ENCODE measurements at places on chromosomes 16 and 17.

- DNase-seq, result no peak
Observed at GRCh38 chr17:65202844-65203571, 65.8 kb downstream of the RGS9 start.

- DNase-seq, result no peak
Observed at GRCh38 chr17:14352136-14352535, 51.3 kb downstream of the HS3ST3B1 start.

DNA sequence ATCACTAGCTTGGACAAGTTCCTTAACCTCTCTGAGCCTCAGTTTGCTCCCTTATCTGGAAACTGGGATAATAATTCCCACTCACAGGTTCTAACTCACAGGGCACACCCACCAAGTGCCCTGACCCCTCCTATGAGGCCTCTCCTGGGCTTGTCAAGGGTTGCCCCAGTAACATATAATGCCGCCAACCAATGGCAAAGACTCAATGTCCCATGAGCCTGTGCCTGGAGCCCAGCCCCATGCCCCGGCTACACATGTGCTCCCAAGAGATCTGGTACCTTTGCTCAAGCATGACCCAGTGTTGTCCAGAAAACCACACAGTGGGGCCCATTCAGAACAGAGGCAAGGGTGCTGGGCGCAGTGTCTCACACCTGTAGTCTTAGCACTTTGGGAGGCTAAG, 8.5 kb upstream of the FBXL19 start:
- DNase-seq, result no peak

- no peak for DNase-seq
Observed at GRCh38 chr16:23215435-23215834, 32.9 kb downstream of the SCNN1G start.

DNA sequence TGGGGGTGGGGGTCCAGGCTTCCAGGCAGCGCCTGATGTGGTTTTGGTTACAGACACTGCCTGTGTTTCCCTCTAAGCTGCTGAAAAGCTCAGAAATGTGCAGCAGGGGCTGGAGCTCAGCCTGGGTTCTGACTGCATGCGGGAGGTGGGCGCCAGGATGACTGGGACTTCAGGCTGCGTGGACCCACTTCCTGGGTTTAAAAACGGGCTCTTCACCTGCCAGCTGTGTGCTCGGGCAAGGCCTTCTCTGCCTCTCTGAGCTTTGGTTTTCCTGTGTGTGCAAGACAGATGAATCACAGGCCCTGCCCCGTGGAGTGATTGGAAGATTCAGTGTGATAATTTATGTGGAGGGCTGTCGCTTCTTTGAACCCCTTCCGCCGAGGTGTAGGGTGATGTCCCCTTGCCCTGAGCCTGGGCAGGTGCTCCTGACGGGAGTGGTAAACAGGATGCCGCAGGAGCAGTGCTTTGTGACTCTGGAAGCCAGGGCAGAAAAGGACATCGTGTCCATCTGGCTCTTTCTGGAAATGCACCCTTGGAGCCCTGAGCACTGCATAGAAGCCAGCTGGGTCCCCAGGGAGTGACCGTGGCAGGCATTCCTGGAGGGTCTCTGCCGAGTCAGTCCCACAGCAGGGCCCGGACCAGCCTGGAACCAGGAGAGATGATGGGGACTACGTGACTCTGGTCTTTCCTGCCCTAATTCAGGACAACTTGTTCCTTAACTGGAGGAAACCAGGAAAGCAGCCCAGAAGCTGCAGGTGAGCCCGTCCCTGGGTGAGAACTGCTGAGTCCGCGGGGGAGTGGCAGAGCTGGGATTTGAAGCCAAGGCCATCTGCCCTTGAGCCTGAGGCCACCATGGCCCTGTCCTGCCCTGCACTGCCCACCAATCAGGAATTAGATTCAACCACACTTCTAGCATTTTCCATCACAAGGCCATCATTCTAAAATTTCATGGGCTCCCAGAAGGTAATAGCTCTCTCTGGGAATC, 28.5 kb upstream of the SLC7A5 start:
- no peak for DNase-seq

DNA sequence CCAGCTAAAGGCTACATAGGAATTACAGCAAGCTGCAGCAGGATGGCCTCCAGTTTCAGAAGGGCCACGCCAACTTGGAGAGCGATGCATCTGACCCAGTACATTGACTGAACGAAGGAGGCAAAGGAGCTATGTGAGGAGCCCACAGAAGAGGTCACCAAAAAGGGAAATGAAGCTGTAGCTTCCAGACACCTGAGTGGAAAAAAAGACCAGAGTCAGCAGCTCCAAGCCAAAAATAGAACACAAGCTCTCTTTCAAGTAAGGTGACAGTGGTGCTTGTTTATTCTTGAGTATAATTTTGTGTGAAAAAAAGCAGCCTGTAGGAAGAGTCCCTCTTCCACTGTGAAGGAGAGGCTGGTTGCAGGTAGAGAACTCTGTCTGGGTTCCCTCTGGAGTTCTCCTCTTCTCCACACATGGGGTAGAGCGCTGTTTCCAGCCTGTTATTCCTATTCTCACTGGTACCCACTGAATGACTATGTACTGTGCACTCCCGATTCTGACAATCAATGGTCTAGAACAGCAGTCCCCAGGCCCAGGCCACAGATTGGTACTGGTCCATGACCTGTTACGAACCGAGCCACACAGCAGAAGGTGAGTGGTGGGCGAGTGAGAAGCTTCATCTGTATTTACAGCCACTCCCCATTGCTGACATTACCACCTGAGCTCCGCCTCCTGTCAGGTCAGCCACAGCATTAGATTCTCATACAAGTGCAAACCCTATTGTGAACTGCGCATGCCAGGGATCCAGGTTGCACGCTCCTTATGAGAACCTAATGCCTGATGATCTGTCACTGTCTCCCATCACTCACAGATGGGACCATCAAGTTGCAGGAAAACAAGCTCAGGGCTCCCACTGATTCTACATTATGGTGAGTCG, 15.1 kb downstream of the CCL4 start:
- no peak for DNase-seq

- DNase-seq, result no peak
Observed at GRCh38 chr17:58575511-58575910, 61.1 kb upstream of the MTMR4 start.

DNA sequence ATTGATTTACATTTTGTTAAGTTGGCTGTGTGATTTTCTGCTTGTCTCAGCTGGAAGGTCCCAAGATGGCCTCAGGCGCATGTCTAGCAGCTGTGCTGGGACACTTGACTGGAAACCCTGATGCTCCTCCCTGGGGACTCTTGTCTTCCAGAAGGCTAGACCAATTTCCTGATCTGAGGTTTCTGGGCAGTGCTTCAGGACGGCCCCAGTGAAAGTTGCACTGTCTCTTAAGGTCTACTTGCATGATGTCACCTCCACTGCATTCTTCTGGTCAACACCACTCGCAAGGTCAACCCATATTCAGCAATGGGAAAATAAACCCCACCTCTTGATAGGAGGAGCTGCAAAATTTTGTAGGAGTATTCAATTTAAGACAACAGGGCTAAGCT, 116.0 kb downstream of the SALL1 start:
- DNase-seq, result no peak

- DNase-seq, result no peak
Observed at GRCh38 chr17:81961087-81961511, at the start of gene NOTUM. Gene NOTUM, minus strand, starts transcription at chr17:81961187. Its CDS starts 278 bp downstream, at chr17:81960909.

DNA sequence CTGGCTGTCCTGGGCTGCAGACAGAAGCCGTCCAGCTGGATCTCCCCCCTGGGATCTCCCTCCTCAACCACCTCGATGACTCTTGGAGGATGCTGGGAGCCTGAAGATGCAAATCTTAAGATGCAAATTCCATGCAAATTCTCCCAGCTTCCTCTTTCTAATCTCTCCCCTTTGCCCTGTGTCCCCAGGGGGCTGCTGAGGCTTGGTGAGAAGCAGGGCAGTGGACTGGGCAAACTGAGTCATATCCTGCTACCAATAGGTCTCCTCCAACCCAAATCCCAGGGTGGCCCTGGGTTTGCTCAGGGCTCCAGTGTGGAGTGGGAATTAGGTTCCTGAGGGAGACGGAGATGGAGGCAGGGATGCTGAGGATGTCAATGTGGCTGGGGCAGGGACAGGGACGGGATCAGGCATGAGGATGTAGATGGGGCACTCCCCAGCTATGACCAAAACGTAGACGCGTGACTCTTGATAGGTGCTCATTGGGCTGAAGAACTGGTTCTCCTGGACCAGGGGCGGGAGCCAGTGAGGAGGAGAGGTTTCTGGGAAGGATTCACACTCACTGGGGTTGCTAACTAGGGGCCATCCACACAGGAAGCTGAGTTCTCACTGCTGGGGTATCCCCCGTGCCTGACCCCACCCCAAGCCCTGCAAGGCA, 3.6 kb upstream of the ALOX12B start:
- no peak for DNase-seq

GRCh38 chr17:2279707-2280106, 23.9 kb downstream of the SMG6 start:
- no peak for DNase-seq

DNA sequence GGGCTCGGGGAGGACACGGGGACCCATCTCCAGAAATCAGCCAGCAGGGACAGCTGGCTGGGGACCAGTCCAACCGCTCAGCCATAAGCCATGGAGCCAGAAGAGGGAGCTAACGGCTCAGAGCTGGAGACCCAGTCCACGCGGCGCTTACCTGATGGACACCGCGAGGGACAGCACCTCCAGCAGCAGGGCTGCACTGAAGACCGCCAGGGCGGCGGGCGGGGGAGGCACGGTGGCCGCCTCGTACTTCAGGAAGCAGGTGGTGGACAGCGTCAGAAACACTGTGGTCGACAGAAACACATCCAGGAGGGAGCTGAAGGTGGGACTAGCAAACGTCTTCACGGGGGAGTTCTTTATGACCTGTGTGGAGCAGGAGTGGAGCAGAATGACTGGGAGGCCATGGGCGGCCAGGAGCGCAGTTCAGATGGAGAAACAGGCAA, 102.6 kb upstream of the CREBBP start:
- no peak for DNase-seq

DNA sequence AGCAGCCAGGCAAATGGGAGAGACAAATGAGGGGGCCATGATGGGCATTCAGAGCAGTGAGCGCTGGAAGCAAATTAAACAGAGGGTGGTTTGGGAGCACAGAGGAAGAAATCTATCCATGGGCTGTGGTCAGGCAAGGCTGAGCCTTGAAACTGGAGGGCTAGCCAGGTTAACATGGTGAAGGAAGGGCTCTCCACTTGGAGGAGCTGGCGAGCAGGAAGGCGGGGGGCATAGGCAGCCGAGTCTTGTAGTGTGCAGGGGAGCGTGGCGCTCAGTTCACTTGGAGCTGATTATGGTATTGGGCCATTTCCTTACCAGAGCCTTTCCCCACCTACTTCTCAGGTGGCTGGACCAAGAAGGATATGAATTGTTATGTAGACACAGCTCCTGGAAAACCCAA, 189.7 kb downstream of the SNX29 start:
- no peak for DNase-seq

DNA sequence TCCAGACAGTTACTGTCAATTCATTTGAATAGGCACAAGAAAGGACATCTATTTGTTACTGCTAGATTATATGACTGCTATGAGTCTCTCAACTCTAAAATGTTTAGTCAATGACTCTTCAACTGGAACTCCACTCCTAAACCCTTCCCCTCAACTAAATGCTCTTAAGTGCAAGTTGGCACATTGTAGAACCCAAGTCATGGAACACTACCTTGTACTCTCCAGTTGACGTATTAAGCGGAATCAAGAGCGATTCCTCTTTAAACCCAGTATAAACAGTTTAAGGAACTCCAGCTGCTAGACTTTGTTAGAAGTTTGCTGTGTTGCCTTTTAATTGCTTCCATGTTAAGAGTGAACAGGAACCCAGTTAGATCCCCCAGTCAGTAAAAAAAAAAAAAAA, 44.6 kb downstream of the STH start:
- DNase-seq, result no peak

DNA sequence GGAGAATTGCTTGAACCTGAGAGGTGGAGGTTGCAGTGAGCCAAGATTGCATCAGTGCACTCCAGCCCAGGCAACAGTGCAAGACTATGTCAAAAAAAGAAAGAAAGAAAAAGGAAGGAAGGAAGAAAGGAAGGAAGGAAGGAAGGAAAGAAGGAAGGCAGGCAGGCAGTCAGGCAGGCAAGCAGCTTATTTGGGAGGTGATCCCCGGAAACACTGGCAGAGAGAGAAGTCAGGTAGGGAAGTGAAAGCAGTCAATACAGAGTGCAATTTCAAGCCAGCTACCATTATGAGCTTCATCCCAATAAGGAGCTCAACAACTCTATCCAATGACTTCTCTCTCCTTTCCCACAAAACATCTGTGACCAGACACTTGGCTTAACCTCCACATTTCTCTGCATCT, 83.0 kb upstream of the TBC1D3K start:
- no peak for DNase-seq

- no peak for DNase-seq
Observed at GRCh38 chr16:75908331-75909117, 182.2 kb upstream of the CPHXL start.

- no peak for DNase-seq
Observed at GRCh38 chr17:43360376-43360738, 38.4 kb upstream of the ARL4D start.

GRCh38 chr16:879986-880385, 79.5 kb upstream of the GNG13 start:
- DNase-seq, result no peak

GRCh38 chr17:80835816-80836657, 155.6 kb upstream of the CHMP6 start:
- no peak for DNase-seq

DNA sequence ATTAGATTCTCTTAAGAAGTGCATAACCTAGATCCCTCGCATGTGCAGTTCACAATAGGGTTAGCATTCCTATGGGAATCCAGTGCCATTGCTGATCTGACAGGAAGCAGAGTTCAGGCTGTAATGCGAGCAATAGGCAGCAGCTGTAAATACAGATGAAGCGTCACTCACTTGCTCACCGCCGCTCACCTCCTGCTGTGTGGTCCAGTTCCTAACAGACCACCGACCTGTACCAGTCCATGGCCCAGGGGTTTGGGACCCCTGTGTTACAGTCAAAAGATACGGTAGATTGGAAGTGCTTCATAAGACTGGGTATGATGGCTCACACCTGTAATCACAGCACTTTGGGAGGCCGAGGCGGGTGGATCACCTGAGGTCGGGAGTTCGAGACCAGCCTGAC, 2.8 kb downstream of the STAT5A start:
- DNase-seq, result no peak

- DNase-seq, result no peak
Observed at GRCh38 chr17:75650874-75651273, 16.1 kb downstream of the RECQL5 start.

GRCh38 chr17:47621293-47622179, 28.2 kb upstream of the KPNB1 start:
- DNase-seq, result no peak

GRCh38 chr17:75829747-75830146, 14.5 kb downstream of the UNC13D start:
- no peak for DNase-seq

- no peak for DNase-seq
Observed at GRCh38 chr16:80804056-80804525, 307 bp downstream of the CDYL2 start.

GRCh38 chr17:17798573-17799255, 38.1 kb downstream of the SREBF1 start:
- no peak for DNase-seq

DNA sequence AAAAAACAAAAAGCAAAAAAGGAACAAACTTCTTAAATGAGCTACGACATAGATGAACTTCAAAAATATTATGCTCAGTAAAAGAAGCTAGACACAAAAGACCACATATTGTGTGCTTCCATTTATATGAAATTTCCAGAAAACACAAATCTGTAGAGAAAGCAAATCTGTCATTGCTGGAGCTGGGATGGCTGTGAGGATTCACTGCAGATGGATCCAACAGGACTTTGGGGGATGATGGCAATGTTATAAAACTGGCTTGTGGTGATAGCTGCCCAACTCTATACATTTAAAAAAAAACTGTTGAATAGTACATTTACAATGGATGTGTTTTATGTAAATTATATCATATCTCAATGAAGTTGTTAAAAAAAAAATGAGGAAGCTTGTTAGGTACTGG, 52.6 kb upstream of the MAP3K14 start:
- no peak for DNase-seq
